Subcutaneous adipose tissue (tissue), 4 donors: ENCODE measurements at places on chromosomes 13 and 19. TPM values are rescaled to one million over a fixed set of nuclear protein-coding genes. Genes with fewer than 3 reads are reported as not detected.

Gene DENND1C
- total RNA-seq = 8.0 TPM

Gene MYH14
- 8.3 TPM for total RNA-seq

Gene GAS6
- total RNA-seq = 52.0 TPM

Gene ATP1A3
- total RNA-seq = not detected

Gene ADAMTSL5
- not detected for total RNA-seq
